ENCODE measurements at places on chromosomes 3 and 15.

DNA sequence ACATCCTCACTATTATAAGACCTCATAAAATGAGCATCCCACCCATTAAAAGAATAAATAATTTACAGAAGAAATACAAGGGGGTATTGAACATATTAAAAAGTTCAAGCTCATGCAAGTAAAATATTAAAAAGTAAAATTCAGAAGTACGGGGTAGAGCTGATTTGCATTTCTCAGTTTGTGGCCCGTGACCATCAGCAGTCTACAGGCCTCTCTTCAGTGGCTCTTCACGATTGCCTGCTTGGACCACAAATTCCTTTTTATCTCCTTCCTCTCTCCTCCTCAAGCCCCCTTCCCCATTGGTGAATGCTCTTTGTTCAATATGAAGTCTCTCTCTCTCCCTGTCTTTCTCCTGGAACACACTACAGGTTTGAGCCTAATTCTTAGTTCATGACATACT, 19.1 kb downstream of the CYP8B1 start:
- no peak for DNase-seq

- no peak for DNase-seq
These were observed 266.5 kb upstream of the LRTM1 start for GRCh38 chr3:55194376-55194775.

DNA sequence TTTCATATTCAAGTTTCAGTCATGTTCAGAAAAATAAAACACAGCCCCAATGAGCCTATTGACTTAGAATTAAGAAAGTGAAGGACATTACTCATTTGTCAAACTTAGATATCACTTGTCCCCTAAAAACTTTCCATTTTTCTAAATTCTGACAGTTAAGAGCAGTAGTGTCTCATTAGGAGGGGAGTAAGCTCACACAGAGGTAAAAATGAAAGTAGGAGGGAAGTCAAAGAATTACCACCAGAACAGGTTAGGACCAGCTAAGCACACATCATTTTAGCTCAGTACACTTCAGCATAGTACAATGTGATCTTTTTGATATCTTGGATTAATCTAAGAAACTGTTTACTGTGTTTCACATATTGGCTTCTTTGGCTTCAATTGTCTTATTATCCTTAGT, 64.3 kb downstream of the OSTN start:
- DNase-seq: no peak

DNA sequence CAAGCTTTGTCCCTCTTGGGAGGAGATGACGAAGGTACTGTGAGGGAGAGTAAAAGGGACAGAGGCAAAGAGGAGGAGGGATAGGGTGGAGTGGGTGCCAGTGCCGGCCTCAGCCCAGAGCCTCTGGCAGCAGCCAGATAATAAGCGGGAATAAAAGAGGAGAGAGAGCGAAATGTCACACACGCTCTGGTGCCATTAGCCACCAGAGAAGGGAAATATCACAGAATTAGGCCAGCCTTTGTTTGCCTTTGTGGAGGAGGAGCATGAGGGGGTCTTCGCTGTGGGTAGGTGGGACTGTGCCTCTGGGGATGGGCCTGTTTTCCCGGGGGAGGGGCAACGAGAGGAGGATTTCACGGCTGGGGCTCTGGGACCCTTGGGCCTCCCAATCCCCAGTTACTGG, 67.8 kb downstream of the LINGO1 start:
- no peak for DNase-seq

DNA sequence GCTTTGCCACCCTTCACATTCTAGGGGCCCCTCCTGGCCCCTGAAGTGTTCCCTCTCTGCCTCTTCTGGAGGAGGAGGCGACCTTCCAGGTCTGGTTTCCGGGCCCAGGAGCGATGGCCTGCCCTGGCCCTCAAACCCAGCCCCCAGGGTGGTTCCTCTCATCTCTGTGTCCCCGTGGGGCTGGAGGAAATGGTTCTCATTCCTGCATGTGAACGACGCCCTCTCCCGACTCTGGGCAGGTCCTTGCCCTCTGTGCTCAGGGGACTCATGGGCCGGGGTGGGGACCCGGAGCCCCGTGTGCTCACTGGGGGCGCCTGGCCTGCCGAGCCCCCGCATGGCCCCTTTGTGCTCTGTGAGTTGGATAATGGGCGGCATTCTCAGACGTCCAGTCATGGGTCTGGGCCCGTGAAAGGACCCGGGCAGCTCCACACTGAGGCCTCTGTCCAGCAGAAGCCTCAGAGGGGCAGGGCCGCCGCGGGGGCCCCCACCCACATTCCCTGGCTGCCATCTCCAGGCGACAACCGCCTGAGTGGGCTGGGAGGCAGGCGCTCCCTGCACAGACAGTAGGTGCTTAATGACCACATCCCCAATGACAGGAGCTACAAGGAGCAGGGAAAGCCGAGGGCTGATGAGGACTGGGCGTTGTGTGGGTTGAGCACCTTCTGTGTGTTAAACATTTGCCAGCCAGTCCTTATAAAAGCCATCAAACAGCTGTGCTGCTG, 5.5 kb upstream of the PLXND1 start:
- DNase-seq: no peak

DNA sequence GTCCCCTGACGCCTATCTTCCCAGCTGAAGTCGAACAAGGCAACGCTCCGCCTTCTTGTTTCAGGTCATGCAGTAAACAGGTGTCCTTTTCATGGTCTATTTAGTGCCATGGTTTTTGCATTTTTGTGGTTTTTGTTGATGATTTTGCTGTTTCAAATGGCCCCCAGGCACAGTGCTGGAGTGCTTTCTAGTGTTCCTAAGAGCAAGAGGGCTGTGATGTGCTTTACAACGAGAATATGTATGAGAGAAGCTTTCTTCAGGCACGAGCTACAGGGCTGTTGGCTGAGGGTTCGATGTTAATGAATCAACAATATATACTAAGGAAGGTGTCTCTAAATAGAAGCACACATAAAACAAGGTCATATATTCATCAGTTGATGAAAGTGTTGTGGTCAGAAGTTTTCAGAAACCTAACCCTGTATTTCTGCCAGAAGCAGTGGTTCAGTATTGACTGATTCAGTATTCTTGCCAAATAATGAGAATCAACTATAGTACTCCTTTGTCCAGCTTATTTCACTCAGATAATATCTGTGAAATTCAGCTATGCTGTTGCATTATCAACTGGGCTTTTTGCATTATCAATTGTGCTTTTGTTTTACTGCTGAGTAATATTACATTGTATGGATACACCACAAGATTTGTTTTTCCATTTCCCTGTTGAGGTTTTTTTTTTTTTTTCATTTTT, 18.5 kb downstream of the LIMD1 start:
- no peak for DNase-seq

- no peak for DNase-seq
These were observed 9.3 kb upstream of the RFTN1 start for GRCh38 chr3:16522834-16523233.

DNA sequence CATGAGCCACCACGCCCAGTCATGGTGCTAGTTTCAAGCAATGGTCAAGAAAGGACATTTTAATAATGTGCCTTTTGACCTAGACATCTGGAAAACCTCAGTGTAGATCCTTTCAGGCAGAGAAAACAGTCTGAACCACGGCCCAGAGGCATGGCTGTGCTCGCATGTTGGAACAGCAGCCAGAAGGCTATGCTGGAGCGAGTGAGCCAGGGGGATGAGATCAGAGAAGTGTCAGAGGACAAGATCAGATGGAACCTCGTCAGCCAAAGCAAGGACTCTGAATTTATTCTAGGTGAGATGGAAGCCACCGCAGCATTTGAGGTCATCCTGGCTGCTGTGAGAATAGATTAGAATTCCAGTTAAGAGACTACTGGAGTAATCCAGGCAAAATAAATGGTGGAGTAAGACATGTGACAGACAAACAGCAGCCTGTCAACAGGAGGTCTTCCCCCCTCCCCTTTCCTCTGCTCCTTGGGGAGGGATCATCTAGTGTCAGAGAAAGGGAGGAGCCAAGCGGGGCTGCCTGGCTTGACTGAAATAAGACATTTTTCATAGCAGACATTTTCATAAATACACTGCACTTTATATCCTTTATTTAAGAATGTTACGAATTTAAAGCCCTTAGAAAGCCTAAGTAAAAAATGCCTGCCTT, 40.4 kb upstream of the ACKR4 start:
- no peak for DNase-seq

DNA sequence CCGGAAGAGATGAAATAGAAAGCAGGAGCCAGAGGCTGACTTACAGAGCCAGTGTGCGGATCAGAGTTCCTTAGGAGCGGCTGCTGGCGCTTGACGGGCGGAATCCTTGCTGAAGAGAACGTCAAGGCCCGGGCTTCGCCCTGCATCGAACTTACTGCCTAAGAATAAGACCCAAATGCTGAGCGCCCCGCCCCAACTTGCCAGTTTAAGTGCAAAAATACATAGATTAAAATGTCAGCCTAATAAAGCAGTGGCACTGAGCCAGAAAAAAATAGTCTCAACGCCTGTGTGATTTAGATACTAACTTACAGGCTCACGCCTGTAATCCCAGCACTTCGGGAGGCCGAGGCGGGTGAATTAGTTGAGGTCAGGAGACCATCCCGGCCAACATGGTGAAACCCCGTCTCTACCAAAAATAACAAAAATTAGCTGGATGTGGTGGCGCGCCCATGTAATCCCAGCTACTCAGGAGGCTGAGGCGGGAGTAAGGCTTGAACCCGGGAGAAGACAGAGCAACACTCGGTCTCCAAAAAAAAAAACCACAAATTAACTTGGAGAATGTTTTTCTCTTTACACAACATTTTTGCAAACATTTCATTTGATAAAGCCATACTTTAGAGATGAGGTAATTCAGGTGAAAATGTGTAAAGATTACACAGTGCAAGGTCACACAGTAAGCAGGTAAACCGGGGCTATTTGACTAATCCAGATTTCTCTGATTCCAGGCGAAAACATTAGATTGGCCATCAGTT, 1.2 kb upstream of the UBP1 start:
- DNase-seq: no peak

DNA sequence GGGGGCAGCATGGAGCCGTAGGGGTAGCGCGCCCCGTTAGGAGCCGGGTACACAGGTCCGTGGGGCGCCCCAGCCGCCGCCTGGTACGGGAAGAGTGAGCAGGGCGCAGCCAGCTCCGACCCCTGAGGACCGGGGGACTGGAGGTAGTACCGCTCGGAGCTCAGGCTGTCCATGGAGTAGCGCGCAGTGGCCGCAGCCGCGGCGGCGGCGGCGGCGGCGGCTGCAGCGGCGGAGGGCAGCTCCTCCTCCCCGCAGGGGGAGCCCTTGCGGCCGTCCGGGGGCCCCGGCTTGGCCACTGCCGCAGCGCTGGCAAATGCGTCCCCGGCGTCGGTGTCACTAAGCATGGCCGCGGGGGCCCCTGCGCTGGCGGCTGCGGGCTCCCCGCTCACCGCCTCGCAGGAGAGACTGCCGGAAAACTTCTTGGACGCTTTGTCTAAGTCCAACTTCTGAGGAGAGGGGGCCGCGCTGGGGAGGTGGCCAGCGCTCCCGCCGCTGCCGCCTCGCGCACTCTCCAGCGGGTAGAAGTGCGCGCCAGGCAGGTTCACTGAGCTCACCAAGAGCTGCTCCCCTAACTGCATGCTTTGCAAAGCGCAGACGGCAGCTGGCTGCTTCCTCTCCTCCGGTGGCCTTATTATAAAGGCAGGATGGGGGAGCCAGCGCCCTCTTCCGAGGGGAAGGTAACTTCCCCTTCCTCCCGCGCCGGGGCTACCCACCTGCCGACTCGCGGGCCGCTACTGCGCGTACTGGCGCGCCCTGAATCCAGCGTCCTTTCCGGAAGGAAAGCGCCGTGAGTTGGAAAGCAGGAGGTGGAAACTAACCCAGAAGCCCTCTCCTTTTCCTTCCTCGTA, at the start of gene EOMES:
TSS of gene EOMES (minus strand) at position 607 of the 848 bp plus-strand sequence. CDS start at position 578, 29 bp downstream.
- DNase-seq: peak; percentile 71

- no peak for DNase-seq
These were observed 222.2 kb upstream of the TRIM42 start for GRCh38 chr3:140455521-140456214.

All from activated gamma-delta T cell treated with anti-CD3 and anti-CD28 coated beads, Interleukin-2, amount 50 U/mL, for 16 hours (primary cell).